ENCODE measurements at places on chromosomes 1 and 21. TPM values are rescaled to one million over a fixed set of nuclear protein-coding genes. Genes with fewer than 3 reads are reported as not detected.

The DMBX1 gene
- total RNA-seq = 0.05 TPM

The SLFNL1 gene
- total RNA-seq = 0.20 TPM

The OR10Z1 gene
- not detected for total RNA-seq

The RAB4A gene
- total RNA-seq = 28.2 TPM

The NASP gene
- total RNA-seq = 216 TPM

The ACTN2 gene
- total RNA-seq = not detected

The TAL1 gene
- total RNA-seq = not detected

The NOS1AP gene
- total RNA-seq = not detected

The EPHA2 gene
- total RNA-seq = not detected

Data from T-helper 2 cell treated with Interferon-gamma antibody and Interleukin-4, amounts not matched to agents 100 ng/mL and 5 ng/mL, for 36 hours (primary cell).